Progenitor cell of endocrine pancreas (in vitro differentiated cells): ENCODE measurements at places on chromosomes 6 and 20. TPM values are rescaled to one million over a fixed set of nuclear protein-coding genes. Genes with fewer than 3 reads are reported as not detected.

ZSCAN31 gene
- total RNA-seq, result 4.7 and 6.1 TPM in 2 replicates

DSP gene
- total RNA-seq, result 365 and 366 TPM in 2 replicates

ROS1 gene
- 0.14 and 0.22 TPM in 2 replicates for total RNA-seq

SLC17A3 gene
- 0.34 and 0.58 TPM in 2 replicates for total RNA-seq

DSE gene
- total RNA-seq, result 20.4 and 21.4 TPM in 2 replicates

RIPPLY2 gene
- not detected in 2 replicates for total RNA-seq

ABHD16B gene
- not detected in 2 replicates for total RNA-seq

SLC13A3 gene
- total RNA-seq, result 2.9 and 5.0 TPM in 2 replicates

OPRL1 gene
- total RNA-seq, result 1.5 TPM in 2 replicates

EYA4 gene
- total RNA-seq, result 0.33 and 0.41 TPM in 2 replicates

SLC44A4 gene
- total RNA-seq, result 17.5 and 19.1 TPM in 2 replicates

TCP1 gene
- total RNA-seq, result 218 and 229 TPM in 2 replicates

DLK2 gene
- 0.60 and 0.73 TPM in 2 replicates for total RNA-seq

ATG5 gene
- total RNA-seq, result 39.6 and 40.8 TPM in 2 replicates

ALDH5A1 gene
- total RNA-seq, result 14.5 and 14.6 TPM in 2 replicates

OLIG3 gene
- not detected in 2 replicates for total RNA-seq

RAB44 gene
- total RNA-seq, result not detected in 2 replicates

POM121L2 gene
- total RNA-seq, result not detected in 2 replicates

DYNLT2 gene
- total RNA-seq, result 1.6 and 1.8 TPM in 2 replicates
